ENCODE measurements at places on chromosomes 12 and 14. TPM values are rescaled to one million over a fixed set of nuclear protein-coding genes. Genes with fewer than 3 reads are reported as not detected.

Gene LRIG3
- polyA plus RNA-seq, result 43.4 TPM

Gene HEBP1
- polyA plus RNA-seq, result 67.8 TPM

Gene PAX9
- polyA plus RNA-seq, result 0.59 TPM

Gene TRMT61A
- 11.3 TPM for polyA plus RNA-seq
